Stimulated activated CD4-positive, alpha-beta T cell treated with anti-CD3 and anti-CD28 coated beads, Interleukin-1b, Interleukin-23, amount 100 ng/mL, for 24 hours (primary cell): ENCODE measurements at places on chromosomes 6 and 20.

DNA sequence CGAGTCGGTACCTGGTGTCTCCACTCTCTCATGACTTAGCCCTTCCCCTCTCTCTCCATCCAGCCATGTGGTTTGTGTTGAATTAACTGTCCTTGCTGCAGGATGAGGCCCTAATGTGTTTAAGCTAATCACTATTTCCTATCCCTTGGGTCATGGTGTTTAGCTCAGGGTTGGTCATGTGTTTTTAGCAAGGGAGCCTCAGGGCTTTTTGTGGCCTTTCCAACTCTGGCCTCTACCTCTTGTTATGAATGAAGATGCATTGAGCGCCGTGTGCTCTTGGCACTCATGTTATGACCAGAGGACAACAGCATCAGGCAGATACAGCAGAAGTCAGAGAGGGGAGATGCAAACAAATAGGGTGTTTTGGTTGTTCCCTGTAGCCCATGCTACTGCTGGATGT, 674.2 kb upstream of the FLRT3 start:
- no peak for DNase-seq

DNA sequence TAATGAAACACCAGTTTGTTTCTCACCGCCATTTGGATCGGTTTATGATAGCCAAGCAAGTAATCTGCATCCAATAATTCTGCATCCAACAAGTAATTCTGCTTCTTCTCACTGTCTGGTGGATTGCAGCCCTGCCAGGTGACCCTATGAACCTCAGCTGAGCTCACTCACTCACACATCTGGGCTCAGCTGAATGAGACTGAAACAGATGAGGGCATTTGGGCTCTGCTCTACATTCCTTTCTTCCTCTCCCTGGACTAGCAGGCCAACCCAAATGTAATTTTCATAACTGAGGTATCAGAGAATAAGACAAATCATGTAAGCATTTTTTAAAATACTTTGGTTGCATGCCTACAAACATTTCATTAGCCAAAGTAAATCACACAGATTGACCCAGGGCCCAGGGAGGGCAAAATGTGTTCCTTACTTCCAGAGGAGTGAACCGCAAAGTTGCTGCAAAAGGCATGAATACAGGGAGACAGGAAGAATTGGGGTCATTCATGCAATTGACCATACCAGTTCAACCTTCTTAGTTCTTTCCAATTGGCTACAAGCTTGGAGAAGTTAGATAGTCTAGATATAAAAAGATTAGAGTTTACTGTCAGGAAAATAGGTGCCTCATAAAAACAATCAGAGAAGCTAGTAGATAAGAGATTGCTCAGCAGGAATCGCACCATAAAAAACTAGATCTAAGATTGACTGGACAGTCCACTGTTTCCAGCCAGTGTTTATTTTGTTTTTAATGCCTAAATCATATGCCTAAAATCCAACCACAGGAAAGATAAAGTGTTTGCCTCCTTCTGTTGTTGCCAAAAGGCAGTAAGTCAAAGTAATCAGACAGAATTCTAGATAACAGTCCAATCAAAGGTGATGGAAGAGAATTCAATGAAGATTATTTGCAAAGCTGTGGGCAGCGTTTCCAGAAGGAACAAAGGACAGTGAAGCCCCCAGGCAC, 43.7 kb downstream of the CBLN4 start:
- no peak for DNase-seq

GRCh38 chr6:7451326-7451725, 61.7 kb downstream of the RIOK1 start:
- DNase-seq, result no peak

DNA sequence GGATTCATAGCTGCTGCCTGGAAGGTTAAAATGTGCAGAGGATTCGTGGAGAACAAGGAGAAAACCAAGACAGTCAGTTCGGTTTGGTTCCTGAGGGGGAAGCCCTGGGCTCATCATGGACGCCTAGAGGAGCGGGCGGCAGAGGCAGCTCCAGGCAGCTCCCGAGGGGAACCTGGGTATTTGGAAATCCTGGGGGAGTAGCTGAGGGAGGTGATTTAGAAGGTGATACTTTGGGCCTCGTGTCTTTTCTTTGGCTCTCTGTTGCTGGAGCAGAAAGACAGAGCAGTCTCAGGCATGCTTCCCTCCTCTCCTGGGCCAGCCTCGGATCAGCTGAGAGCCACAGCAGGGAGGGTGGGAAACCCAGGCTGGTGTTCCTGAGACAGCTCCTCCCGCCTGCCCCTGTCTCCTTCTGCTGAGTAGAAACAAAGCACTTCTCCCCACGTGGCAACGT, 139.5 kb downstream of the DLL1 start:
- DNase-seq, result no peak

DNA sequence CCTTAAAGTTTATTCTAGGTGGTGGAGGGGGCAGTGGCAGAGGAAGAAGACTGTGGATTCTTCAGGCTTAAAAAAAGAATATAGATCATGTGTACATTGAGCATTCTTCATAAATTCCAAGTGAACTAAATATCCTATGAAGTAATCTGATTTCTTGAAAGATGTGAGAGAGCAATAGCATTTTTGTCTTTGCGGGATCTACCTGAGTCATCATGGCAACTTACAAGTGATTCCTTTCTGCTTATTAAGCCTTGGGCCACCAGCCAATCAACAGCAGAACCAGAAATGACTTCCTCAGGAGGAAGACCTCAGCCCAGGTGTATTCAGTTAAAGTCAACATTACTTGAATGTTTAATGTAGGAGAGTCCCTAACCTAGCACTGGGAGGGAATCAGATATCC, 756.9 kb downstream of the TFAP2A start:
- no peak for DNase-seq

GRCh38 chr6:91860541-91861335, 1273.9 kb upstream of the MAP3K7 start:
- no peak for DNase-seq

DNA sequence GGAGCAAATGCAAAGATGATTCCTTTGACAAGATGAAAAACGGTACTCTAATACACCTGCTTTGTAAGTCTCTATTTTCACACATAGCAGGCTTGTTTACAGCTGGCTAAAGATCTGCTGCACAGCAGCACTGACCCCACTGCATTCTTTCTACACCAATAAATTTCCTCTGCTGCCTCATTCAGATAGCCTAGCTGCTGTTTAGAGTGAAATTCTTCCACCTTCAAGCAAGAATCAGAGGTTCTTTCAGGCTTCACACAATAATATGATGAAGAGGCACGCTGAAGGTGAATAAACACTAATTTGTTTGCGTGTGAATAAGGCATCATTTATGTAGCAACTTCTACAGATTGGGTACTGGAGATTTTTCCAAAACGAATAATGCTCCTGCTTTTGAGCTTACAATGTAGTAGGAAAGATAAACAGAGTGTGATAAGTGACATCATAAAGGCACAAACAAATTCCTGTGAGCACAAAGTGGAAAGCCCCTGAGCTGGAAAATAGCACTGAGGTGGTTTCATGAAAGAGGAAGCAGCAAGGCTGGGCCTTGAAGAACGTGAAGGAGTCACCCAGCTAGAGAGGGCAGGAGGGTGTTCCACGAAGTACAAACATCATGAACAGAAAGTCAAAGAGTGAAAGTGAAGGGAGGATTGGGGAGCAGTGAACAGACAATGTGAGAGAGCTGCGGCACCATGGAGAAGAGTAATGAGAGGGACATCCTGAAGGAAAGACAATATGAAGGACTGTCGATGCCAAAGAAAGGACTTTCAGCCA, 543.4 kb downstream of the CD83 start:
- no peak for DNase-seq

- no peak for DNase-seq
Measured at GRCh38 chr6:119426619-119427018, 77.1 kb upstream of the MAN1A1 start.

DNA sequence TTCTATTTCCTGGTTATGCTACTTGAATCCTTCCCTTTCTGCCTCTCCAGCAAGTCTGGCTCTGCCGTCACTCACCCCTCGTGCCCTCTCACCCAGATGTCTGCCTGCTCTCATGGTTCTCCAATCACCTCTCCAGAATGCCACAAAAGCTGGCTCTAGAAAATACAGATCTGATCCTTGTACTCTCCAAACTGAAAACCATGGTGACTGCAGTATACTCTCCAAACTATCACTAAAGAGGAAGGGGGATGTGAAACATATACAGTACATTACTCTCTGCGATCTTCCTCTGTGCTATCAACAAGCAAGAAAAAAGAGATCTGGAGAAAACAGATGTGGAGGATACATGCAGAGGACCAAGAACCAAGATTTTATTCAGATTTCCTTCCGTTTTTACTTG, 91.1 kb downstream of the ATXN1 start:
- DNase-seq, result no peak

DNA sequence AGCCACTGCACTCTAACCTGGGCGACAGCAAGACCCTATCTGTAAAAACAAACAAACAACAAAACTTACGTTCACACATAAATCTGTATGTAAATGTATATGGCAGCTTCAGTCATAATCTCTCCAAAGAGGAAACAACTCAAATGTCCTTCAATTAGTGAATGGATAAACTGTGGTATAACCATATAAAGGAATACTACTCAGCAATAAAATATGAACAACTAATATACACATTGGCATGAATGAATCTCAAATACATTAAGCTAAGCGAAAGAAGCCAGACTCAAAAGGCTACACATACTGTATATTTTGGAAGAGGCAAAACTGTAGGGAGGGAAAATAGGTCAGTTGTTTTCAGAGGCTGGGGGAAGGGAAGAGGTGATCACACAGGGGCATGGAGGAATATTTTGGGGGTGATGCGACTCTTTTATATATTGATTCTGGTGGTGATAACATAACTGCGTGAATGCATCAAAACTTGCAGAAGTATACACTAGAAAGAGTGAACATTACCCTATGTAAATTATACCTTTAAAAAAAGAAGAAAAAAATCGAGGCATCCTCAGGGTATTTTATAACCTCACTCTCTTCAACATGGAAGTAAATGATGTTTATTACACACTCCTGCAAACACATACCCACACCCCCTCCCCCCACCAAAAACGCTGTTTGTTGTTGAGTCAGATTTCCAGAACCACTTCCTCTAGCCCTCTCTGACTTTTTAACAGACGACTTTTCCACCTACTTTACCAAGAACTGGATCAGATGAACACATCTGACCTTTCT, 115.2 kb upstream of the RNF24 start:
- DNase-seq, result peak; percentile 51

DNA sequence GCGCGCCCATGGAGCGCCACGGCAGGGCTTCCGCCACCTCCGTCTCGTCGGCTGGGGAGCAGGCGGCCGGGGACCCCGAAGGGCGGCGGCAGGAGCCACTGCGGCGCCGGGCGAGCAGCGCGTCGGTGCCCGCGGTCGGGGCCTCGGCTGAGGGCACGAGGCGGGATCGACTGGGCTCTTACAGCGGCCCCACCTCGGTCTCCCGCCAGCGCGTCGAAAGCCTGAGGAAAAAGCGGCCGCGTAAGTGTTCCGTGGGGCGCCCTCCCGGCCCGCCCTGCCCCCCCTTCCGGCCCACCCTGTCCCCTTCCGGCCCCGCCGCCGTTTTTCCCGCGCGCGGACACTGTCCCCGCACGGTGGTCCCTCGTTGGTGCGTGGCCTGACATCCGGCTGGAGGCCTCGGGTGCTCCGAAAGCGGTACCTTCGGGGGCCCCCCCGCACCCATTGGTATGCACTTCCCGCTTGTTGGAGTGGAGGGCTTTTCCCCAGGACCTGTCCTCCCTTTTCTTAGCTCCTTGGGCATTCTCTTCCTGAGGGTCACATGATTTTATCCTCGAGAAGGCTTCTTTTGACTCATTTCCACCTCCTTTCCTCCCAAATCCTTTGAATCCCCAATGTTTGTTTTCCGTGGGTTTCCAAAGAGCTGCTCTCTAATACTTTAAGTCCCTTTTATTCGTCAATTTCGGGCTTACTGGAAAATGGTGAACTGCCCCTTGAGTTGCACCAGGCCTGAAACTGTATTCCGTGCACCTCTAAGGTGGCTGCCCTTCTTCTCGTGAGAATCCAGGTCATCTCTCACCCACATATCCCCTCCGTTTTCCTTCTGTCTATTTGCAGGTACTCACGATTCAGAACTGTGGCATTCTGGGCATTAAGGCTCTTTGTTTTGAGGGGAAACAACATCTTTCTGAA, 556 bp downstream of the PANK2 start:
- peak; percentile 16 for DNase-seq
